Stimulated activated CD4-positive, alpha-beta T cell treated with anti-CD3 and anti-CD28 coated beads, Interleukin-1b, Interleukin-23, amount 100 ng/mL, for 1 hour (primary cell): ENCODE measurements at places on chromosomes 2 and 18.

DNA sequence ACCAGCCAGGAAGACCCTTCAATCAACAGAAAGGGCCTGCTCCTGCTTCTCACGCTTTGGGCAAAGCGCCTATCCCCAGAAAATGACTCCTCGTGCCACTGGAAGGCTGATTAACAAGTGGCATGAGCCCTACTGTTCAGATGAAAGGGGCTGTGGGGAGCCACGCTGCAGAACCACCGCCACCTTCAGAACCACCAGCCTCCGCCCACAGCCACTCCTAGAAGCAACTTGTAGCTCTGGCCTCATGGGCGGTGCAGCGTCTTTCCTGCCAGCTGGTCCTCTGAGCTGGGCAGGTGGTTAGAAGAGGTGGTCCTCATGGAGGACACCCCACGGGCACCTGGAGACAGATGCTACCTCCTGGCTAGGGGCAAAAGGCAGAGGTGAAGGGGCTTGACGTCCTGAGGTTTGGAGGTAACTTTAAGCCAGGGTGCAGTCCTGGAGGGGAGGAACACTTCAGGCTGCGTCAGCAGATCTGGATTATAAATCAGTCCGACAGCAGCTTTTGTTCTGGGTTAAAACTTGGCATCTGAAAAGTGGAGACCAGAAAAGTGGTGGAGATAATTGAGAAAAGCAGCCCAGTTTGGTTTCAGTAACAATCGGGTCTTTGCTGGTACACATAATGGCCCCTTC lies 861 bp upstream of the SEMA4C start:
- DNase-seq, result no peak

DNA sequence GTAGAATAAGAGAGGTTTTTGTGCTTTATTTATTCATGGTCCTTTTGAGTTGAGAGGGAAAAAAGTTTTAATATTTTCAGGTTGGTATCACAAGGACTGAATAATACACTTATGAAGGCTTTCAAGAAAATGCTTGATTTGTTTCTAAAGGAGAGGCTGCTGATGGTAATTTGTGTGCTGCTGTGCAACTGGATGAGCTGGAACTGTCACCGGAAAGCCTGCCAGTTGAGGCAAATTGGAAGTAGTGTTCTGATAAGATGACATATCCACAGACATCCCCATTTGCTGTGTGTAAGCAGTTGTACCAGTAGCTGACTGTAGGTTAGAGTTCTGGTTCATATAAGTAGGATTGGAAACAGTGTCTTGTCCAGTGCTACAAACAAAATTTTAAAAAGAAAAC lies 21.6 kb upstream of the CACNB4 start:
- no peak for DNase-seq

DNA sequence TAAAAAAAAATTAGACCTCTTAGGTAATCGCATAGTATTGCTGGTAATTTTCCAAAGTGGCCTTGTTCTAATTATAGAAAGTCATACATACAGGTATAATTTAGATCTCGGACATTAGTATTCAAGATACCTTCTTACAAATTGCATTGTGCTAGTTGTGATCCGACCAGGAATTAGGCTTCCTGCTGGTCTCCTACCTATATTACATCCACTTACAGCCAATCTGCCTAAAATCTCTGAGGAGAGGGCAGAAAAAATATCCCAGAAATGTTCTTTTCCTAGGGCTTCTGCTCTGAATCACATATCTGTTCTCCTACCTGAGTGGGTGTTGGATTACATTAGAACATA lies 314.7 kb upstream of the GULP1 start:
- no peak for DNase-seq

GRCh38 chr2:148979164-148979918 lies 59.2 kb upstream of the LYPD6B start:
- DNase-seq, result no peak

- DNase-seq, result no peak
These were observed 19.7 kb downstream of the IFIH1 start for GRCh38 chr2:162298669-162299335.

DNA sequence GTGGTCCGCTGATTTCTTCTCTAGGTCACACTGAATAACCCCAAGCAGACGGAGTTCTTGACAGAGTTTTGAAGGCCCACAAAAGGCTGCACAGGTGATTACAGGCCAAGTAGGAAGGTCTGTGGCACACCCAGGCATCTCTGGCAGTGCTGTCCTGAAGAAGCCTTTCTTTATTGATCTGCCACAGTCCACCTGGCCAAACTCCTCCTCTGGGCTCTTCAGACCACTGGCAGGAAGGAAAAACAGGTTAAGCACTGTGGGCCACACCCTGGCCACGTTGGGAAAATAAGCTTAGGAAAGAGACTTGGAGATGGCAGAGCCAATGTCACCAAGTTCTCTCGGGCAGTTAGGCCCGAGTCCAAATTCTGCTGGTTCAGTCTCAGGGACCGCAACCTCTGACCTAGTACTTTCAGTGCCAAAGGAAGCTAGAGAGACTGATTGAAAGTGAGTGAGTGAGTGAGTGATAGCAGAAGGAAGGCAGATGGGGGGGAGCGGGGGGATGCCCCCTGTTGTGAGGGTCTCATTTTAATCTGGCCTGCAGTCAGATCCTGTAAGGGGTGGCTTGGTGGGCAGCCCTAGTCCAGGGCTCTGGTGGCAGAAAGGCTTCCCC lies 102.9 kb downstream of the TGFA start:
- no peak for DNase-seq

DNA sequence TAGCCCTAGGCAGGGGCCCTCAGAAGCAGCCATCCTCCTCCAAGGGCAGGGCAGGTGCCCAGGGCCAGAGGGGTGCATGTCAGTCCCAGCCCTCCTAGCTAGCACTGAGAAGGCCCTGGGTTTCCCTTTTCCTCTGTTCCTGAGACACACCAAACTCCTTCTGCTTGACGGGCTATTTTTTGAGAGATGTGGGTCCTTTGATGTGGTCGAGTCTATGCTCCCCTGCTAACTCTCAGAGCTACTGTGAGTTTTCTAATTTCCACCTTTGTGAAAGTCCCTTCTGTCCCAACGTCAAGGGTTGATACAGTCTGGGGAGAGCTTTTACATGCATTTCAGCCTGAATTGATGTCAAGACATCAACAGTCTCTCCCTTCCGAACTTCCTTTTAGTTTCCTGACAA lies 51.4 kb downstream of the TRPM8 start:
- no peak for DNase-seq

GRCh38 chr2:223487214-223487846 lies 114.8 kb downstream of the SCG2 start:
- DNase-seq, result no peak

- no peak for DNase-seq
These were observed 16.1 kb downstream of the MOCOS start for GRCh38 chr18:36203360-36203895.

DNA sequence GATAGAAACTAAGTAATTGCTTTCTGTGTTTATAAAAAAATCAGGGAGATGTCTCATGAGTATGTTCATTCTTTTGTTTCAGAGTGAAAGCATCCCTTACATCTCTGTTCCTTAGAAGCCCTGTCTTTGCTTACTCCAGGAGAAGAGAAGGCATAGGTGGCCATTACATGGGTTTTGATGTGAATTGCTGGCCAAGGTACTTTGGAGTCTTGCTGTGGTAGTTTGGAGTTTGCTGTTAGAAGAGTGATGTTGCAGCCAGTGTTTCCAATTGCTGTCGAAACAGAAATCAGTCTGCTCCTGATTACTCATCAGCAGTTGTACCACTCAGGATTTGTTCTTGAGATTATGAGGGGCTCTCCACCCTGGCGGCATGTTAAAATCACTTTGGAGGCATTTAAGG lies 97.8 kb upstream of the KLHL14 start:
- no peak for DNase-seq

DNA sequence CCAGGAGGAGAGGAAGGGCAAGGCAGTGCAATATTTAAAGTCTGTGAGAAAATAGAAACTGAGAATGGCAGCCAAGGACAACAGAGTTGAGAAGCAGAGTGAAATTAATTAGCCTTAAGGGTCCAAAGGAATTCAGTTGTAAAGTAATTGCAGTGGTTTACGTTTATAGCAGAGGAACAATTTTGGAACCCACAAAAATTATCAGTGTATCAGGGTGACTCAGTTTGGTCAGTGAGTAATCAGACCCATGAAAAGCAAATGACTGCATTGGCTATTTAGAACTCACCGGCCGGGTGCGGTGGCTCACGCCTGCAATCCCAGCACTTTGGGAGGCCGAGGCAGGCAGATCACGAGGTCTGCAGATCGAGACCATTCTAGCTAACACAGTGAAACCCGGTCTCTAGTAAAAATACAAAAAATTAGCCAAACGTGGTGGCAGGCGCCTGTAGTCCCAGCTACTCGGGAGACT lies 245.8 kb upstream of the SLC39A10 start:
- no peak for DNase-seq

- DNase-seq, result no peak
These were observed 48.7 kb downstream of the DPP4 start for GRCh38 chr2:162025121-162025911.

- no peak for DNase-seq
These were observed 132.8 kb downstream of the ACOXL start for GRCh38 chr2:110865188-110865587.

- no peak for DNase-seq
These were observed 9.8 kb downstream of the TBR1 start for GRCh38 chr2:161425728-161426454.

GRCh38 chr2:173126819-173127218 lies 51.2 kb downstream of the MAP3K20 start:
- no peak for DNase-seq

DNA sequence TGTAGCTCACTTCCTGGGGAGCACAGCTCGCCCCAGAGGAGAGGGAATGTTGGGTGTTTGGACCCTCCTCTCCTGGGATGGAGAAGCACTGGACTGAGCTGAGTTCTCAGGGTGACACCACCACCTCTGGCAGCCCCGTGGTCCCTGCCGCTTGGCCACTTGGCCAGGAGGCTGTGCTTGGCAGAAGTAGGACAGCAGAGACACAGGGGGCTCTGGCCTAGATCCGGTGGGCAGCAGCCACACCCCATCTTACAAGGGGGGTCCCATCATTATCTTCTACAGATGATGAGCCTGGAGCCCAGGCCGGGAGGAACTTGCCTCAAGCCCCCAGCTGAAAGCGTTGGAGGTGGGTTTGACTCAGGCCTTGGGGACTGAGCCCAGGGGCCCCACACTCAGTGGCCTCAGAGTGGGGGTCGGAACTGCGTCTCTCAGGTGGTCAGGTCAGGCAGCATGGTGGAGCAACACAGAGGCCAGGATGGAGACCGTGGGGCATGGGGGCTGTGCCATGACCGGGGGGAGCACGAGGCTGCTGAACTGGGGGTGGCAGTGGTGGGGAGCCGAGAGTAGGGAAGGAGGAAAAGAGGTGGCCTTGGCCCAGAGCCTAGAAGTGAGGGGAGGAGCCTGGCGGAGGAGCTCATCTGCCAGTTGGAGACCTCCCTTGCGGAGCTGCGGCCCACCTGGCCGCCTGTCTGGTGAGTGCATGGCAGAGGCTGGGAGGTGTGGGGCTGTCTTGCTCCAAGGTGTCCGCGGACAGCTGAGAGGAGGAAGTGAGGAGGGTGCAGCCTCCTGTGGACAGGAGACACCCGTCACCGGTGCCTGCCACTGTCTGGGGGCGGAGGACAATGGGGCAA lies 63.6 kb upstream of the HDAC4 start:
- no peak for DNase-seq

GRCh38 chr2:150019063-150019462 lies 431.5 kb upstream of the MMADHC start:
- DNase-seq, result no peak

- no peak for DNase-seq
These were observed 24.6 kb upstream of the CREB1 start for GRCh38 chr2:207505171-207505570.

GRCh38 chr2:223093436-223094241 lies 41.6 kb downstream of the KCNE4 start:
- no peak for DNase-seq

DNA sequence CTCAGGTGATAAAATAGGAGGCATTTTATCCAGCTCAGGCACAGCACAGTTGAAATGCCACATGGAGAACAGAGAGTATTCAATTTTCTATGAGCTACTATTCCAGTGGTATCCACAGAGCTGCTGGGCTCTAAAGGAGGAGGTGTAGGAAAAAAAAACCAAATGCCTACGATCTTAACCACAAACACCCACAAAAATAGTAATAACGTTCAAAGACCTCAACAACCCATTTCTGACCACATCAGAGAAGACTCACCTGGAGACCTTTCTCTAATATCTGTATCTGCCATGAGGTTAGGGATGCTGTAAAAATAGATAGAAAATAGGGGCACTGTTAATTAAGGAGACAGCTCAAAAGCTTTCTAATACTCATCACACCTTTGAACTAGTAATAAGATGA lies 294.6 kb upstream of the PARD3B start:
- no peak for DNase-seq

DNA sequence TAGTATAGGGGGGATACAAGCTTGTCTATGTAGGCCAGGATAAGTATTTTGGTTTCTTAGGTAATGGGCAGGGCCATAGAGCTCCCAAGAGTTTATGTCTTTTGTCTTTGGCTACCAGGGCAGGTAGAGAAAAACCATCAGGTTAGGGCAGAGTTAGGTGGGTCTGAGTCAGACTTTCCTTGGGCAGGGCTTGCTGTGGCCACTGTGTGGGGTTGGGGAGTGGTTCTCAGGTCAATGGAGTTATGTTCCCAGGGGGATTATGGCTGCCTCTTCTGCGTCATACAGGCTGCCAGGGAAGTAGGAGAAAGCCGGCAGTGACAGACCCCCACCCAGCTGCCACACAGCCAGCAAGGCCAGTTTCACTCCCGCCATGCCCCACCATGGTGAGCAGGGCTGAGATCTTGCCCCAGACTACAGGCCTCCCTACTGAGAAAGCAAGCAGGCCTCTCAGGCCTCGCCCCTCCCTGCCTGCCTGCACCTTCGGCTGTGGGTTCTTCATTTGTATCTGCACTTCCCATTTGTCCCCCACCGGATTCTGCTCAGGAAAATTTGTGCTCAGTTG lies 55.5 kb downstream of the RPIA start:
- no peak for DNase-seq

GRCh38 chr2:23397478-23397877 lies 12.5 kb downstream of the KLHL29 start:
- no peak for DNase-seq

- DNase-seq, result no peak
These were observed 151.3 kb downstream of the NEDD4L start for GRCh38 chr18:58195278-58195765.

GRCh38 chr2:152449578-152449977 lies 114.6 kb downstream of the FMNL2 start:
- no peak for DNase-seq

DNA sequence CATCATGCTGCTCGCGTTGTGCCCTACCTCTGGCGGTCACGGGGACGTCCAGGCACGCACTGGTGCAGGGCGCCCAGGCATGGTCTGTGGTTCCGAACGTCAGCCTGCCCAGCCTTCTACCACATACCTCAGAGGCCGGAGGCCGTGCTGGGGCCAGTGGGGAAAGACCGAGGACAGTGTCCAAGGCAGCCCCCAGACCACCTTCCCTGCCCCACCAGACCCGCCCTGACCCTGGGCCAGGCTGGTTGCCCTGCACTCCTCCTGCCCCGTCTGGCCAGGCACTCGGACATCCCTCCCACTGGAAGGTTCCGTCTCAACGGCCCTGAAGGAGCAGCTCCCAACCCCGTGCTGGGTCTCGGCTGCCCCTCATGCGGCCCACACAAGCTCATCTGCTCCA lies 32.8 kb downstream of the SLC66A2 start:
- DNase-seq, result no peak
